ENCODE measurements at places on chromosomes 1 and 21.

GRCh38 chr1:2584686-2585317 lies 1.8 kb upstream of the PRXL2B start:
- no peak for DNase-seq

DNA sequence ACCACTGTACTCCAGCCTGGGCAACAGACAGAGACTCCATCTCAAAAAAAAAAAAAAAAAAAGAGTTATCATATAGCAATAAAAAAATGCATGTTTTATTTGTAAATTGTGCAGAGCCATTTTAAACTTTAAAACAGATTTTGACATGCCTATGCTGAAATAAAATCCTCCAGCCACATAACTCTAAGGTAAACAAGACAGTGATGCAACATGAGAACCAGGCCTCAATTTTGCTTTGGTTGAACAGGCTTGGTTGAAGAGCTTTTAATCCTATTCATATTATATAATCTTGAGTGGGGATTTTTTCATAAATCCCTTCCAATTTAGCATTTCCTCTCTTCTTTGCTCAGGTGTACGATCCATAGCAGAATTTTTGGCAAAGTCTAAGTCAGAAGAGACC lies 26.1 kb downstream of the ARMH1 start:
- DNase-seq, result no peak

DNA sequence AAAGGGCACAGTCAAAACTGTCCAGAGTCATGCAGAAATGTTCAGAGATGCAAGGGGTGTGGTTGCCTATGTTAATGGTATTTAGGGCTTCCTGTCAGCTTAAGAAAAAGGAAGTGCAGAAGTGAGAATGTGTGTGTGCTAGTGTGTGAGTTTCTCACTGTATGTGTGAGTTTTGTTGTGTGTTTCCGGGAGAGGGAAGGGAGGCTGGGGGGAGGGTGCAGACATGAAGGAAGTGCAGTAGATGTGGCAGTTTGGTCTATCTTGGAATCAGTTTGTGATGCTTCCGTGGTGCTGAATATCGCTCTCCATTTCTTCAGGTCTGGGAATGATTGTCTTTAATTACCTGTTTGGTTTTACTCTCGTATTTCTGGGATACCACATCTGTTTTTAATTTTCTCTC lies 16.5 kb upstream of the ATP6V1G3 start:
- DNase-seq, result peak; percentile 19

DNA sequence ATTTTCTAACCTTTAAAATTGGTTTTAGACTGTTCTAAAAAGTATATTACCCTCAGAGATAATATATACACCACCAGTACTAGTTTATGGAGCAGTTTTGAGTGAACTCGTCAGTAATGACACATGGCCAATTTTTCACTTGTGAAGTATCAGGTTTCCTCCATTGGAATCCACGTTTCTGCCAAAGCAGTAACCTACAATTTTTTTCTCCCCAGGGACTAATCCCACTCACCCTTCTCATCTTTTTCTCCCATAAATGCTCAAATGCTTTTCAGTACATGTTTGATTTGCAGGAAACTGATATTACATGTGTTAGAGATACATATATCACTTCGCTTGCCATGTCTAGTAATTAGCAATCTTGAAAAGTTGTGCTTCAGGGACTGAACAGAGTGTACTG lies 94.1 kb downstream of the COL24A1 start:
- no peak for DNase-seq

DNA sequence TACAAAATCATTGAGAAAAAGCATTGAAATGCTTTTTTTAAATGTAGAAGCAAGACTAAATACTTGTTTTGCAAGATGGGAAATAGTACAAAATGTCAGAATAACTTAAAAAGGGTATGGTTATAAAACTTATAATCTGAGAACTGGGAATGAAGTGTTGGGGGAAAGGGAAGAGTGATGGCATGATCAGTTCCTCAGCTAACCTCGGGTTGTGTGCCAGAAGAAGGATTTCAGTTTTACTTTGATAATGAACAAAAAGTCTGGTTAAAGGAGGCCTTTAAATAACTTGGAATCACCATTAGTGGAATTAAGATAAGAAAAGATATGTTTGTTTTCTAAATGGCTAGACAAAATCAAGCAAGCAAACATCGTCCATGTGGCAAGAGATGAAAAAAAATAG lies 20.7 kb downstream of the NEK7 start:
- no peak for DNase-seq

DNA sequence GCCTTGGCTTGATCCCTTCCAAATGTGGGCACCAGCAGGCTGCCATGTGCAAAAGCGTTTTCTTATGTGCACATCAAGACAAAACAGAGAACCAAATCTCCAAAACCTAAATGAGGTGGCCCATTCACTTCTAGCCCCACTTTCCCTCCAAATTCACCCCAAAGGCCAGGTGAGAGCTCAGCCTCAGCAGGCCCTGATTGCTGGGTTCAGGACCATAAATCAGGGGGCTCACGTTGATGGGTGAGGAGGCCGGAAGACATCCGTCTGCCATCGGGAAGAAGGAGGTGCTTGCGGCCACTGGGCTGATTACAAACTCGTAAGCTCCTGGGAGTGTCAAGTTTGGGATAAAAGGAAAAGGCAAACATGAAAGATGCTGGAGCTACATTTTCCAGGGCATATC lies 86.7 kb upstream of the CLDN14 start:
- DNase-seq, result no peak

- no peak for DNase-seq
Measured at GRCh38 chr21:42191696-42192595, 27.0 kb upstream of the ABCG1 start.

DNA sequence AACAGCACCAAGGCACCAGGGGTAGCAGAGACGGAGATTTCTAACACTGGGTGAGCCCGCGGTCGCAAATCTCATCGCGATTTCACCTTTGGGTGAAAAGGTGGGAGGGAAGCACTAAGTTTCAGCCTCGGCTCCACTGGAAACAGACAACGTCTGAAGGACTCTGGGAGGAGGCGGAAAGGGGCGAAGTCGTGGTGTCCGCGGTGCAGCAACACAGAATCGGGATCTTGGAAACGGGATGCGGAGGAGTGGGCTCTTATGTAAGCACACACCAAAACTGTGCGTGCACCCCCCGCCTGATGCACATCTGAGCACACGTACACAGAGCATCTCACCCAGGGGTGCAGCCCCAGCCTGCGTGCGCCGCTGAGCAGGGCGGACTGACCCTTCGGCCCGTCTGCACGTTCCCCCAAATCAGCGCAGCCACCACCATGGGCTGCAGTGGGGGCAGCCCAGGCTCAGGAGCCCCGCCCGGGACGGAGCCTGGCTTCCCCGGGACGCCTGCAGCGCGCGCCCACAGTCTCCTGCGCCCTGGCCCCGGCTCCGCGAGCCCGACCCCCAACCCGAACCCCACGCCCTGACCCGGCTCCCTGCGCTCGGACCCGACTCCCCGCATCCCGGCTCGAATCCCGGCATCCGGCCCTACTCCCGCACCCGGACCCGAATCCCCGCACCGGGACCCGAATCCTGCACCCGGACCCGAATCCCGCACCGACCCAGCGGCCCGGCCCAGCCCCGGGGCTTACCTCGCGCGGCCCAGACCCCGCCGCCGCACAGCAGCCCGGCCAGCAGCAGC lies 670 bp downstream of the CLSTN1 start:
- peak; percentile 62 for DNase-seq

GRCh38 chr21:44653656-44654575 lies 543 bp downstream of the KRTAP12-4 start:
- DNase-seq, result no peak

DNA sequence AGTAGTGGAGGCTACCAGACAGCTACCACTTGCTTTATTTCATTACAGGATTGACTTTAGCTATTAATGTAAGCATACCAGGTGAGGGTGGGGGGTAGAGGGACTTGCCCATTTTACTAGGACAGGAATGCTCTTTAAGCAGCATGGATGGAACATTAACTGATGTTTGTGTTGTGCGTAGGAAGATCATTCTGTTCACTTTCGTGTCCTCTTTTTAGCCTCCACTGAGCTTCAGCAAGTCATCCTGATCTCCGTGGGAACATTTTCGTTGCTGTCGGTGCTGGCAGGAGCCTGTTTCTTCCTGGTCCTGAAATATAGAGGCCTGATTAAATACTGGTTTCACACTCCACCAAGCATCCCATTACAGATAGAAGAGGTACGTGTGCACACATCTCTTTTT lies 29.3 kb downstream of the IFNGR2 start:
- no peak for DNase-seq

- DNase-seq, result peak; percentile 69
Measured at GRCh38 chr21:37232274-37233018, 34.7 kb downstream of the VPS26C start.

GRCh38 chr1:239893127-239893731 lies 198.5 kb upstream of the FMN2 start:
- no peak for DNase-seq

- DNase-seq, result no peak
Measured at GRCh38 chr1:15351310-15351709, 58.4 kb upstream of the EFHD2 start.

DNA sequence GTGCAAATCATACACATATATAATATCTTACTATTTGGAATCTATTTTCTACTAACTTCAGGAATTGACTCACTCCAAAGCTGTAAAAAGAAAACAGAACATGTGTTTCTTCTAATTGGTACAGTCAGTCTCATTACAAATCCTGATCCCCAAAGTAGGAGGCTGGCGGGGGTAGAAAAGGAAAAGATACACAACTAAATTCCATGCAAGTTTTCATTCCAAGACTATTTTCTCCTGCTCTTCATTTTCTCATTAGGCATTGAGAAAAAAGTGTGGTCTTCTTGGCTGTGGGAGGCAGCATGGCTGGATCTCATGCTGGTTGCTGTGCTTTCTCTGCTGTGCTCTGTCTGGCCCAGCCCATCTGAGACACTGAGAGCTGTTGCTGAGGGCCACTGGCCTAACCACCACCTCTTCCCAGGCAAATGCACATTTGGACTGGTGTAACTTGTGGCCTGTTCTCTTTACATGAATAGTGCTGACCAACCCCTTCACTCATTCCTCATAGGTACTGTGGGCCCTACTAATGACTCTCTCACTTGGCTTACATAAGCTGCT lies 1107.5 kb upstream of the B3GALT2 start:
- no peak for DNase-seq

GRCh38 chr1:38651669-38652068 lies 207.9 kb downstream of the RRAGC start:
- DNase-seq, result no peak

DNA sequence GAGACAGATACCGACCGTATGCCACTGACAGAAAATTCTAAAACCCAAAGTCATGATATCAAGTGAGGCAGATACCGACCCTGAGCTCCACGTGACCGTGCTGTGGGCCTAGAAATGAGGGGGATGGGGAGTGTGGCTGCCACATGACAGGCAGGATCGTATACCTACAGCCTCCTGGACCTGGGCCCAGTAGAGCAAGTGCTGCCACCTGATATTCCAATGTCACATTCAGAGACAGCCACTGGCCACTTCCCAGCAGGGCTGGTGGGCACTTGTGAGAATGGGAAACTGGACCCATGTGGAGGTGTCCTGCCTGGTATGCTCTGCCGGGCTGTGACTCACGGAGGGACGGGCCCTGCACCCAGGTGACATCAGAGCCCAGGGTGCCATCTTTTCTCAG lies 44.6 kb upstream of the CLDN14 start:
- DNase-seq, result no peak

GRCh38 chr1:70674941-70675685 lies 264.0 kb downstream of the CTH start:
- no peak for DNase-seq

DNA sequence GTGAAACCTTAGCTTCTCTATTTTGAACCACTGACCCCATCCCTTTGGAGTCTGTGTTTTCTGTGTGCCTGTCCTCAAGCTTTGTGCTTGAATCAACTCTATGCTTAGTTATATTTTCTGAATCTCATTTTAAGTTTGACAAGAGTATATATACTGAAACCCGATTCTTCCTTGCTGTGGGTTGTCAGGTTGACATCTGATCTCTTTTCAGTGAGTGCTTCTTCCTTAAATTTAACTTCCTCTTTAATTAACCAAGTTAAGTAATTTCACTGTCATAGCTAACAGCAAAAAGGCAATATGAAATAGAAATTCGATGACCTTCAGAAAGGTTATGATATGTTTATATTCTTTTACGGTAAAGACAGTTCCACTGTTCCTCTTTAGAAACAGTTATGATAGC lies 69.4 kb downstream of the C1orf21 start:
- DNase-seq, result no peak

DNA sequence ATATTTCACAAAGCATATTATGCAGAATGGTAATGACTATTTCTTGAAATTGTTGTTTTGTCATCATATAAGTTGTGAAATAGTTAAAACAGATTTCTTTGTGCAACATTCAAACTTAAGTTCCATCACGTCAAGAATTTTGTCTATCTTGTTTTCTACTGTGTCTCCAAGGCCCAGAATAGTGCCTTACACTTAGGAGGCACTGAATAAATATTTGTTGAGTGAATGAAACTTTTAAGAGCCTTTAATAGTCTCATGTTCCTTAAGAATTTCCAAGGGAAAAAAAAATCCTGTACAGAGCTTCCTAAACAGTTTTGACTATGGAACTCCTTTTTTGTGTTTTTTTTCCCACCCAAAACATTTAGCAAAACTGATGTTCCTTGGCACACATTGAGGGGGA lies 50.8 kb upstream of the TNFSF18 start:
- no peak for DNase-seq

DNA sequence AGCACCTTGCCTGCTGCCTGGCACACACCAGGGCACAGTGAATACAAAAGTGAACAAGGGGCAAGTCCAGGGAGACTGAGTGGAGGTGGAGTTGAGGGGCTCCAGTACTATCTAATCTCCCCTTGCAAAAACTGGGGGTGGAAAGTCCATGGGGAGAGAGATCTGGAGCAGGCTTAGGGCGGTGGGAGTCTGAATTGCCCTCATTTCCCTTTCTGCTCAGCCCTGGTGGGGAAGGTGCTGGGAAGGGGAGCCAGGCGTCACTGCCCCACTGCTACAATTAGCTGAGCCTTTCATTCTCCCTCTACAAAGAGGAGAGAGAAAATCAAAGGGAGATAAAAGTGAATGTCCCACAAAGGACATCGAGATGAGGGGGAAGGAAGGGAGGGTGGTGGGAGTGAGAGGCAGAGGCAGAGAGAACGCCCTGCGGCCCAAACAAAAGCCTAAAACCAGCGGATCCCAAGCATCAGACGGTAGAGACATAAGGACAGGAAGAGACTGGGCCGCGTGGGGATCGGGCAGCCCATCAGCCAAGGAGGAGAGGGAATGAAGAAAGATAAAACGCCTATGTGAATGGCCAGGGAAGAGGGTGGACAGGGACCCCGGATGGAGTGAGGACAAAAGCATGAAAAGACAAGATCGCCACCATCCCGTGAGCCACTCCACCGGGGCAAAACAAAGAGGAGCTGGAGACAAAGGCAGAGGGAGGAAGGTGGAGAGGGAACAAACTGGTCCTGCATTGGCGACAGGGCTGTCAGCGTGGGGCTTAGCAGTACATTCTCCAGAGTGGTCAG lies 46.8 kb upstream of the SOX13 start:
- DNase-seq, result no peak

GRCh38 chr1:240486611-240487010 lies 125.3 kb downstream of the GREM2 start:
- DNase-seq, result no peak

- no peak for DNase-seq
Measured at GRCh38 chr1:183394435-183394834, 23.7 kb downstream of the NMNAT2 start.

Data from GM20000 (cell line).